ENCODE measurements at places on chromosomes 3 and 15.
A peak's percentile ranks its signal among the peaks of the same experiment; 100 is the strongest.

DNA sequence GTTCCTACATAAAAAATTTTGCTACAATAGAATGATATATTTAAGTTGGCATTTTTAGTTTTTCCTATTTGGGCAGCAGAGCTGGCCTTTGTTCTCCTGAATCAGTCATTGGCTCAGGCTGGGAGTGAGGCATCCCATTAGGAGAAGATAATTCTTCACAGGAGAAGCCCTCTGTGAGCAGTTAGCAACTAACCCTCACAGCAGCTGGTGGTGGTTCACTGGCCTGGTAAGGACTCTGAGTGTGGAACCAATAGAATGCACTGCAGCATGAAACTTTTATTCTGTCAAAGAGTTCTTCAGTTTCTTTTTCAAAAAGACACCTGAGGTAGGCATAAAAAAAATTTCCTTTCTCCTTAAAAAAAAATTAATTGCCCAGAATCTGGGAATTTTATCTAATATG is 562.6 kb downstream of the ZNF385D start:
- no peak for DNase-seq

DNA sequence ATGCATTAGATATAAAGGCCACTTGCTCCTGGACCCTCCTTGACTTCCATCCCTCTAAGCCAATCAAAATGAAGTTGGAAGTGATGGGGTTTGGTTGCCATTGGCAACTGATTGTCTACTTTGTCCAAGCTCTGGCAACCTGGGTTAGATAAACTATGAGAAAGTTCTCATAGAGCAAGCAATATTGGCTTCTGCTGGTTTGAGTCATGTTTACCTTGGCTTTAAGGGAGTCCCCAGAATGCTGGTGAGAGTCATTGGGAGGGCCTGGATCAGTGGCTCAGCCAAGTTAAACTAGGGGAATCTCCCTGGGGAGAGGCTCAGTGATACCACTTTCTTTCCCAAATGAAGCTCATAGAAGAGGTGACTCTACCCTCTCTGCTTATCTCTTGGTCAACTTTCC is 176.3 kb upstream of the ROPN1 start:
- DNase-seq, result no peak

DNA sequence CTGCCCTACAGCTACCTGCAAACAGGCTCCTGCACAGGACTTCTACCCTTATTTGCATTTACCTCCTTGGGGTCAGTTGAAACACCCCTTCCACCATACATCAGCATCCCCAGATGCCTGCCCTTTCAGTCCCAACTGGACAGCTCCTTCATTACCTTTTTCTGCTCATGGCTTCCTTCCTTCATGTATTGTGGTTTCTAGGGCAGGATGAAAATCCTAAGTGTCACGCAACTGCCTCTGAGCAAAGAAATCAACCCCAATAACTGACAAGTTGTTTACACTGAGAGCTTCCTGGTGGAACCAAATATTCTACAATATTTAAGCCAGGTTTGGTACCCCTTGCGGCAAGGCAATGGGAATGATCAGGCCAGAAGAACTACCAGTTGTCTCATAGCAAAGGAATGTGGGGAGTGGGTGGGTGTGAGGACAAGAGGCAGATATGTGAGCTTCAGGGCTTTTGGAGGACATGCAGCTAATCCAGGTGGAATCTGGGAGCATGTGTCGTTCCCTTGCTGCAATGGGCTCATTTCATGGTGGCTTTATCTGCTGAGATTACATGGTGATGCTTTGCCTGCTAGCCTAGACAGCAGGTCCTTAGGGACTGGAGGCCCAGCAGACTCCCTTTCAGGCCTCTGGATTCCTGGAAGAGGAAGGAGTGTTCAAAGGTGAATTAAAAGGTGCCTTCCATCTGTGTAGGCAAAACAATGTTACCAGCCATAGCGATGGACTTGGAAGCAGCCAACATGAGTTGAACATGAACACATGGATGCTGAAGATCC is 34.9 kb downstream of the PPCDC start:
- DNase-seq, result no peak

GRCh38 chr3:135213822-135214221 is 418.8 kb downstream of the EPHB1 start:
- no peak for DNase-seq

GRCh38 chr3:17844236-17844635 is 101.8 kb upstream of the TBC1D5 start:
- DNase-seq, result no peak

DNA sequence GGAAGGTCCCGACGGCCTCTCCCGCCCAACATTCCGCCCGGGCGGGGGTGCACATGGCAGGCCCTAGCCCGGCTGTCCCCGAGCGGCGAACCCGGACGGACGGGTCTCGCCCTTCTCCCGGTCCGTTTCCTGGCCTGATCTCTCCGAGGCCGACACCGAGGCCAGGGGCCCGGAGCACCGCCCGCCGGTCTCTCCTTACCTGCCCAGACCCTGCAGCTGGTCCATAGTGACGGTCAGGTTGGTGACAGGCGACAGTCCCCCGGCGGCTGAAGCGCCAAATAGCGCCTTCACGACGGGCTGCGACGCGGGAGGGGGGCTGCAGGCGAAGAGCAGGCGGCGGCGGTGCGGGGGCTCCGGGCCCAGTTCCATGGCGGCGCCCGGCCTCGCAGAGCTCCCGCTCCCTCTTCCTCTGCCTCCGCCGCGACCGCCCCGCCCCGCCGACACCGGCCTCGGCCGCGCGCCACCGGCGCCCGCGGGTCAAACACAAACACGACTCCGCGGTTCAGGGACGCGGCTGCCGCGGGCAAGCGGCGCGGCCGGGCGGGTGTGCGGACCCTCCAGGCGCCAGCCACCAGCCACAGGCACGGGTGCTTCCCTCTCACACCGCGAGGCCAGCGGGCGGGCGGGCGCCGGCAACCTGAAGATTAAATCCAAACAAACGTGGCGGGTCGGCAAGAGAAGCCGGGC is 495 bp downstream of the CDC25A start:
- DNase-seq, result peak; percentile 9

- DNase-seq, result peak; percentile 59
These were observed 574 bp downstream of the NGRN start for GRCh38 chr15:90266061-90266431.
